C1 segment of cervical spinal cord (tissue), 14 donors: ENCODE measurements at places on chromosomes 7 and 10.

GRCh38 chr7:83559887-83560286 lies 89.1 kb downstream of the SEMA3E start:
- no peak for DNase-seq

- DNase-seq = no peak
Measured at GRCh38 chr10:6091630-6092029, 2.8 kb downstream of the RBM17 start.

- DNase-seq = no peak
Measured at GRCh38 chr10:78474743-78475142, 441.1 kb downstream of the RPS24 start.

GRCh38 chr10:84948644-84949043 lies 620.3 kb downstream of the CCSER2 start:
- no peak for DNase-seq

DNA sequence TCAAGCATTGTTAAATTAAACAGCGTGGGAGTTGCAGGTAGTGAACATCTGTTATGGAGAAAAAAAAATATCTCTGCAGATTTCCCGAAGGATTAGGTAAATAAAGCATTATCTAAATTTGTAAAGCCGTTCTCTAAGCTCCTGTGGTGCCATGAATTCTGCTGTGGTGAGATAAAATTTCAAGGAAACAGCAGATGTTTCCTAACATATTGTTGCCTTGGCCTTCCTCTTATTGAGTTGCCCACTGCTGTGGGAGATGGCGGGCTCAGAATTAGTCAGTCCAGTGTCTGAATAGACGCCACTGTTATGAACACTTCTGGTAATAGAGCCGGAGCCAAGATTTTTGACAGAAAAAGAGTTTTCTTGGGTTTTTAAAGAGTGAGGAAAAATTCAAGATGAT lies 82.6 kb upstream of the ELMO1 start:
- no peak for DNase-seq

DNA sequence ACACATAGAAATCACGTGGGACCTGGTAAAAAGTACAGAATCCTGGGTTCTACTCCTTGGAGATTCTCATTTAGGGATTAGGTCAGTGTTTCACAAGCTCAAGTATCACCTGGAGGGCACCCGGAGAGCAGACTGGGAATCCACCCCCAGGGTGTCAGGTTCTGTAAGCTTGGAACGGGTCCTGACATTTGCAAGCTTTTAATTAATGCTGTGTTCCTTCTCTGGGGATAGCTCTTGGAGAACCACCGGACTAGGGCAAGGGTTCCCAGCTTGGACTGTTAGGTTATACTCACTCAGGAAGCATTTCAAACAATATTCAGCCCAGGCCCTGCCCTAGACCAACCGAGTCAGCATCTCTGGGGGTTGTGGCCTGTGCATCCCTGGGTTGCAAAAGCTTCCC lies 23.0 kb downstream of the TCF7L2 start:
- no peak for DNase-seq

GRCh38 chr7:18896343-18896975 lies 221.0 kb downstream of the TWIST1 start:
- no peak for DNase-seq
